ENCODE measurements at places on chromosomes 12 and 14.

DNA sequence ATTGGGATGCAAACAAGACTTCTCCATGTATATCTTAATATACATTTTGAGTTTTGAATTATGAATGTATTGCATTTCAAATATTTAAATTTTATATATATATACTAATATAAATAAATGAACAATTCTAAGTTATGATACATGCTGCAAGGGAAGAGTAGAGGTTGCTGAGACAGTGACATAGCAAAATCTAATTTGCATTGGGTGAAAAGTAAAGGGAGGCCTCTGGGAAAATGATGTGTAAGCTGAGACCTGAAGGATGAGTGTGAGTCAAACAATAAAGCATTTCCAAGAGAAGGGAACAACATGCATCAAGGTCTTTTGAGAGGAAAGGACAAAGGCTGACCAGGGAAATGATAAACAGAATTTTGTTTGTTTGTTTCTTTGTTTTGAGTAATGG is 62.9 kb upstream of the PTPRQ start:
- no peak for DNase-seq

DNA sequence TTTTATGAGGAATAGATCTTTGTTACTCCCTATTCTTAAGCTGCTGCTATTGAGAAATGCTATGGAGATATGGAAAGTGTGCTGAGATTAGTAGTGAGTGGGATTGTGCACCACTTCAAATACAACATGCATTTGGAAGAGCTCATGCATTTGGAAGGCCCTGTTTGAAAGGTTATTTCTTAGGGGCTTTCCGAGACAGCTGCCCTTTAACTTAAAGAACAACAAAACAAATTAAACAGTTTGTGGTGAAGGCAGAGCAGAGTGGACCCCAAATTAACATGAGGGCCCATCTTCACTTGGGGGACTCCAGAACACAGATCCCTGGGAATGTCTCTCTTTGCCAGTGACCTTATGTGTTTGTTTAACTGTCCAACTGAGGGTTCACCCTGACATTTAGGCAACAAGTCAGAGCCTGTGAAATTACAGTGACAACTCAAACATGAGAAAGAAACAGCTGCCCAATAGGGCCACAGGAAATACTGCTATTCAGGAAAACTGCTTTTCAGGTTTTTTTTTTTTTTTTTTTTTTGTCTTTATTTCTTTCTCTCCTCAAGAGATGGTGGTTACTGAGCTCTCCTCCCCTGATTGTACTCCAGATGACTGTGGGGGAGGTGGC is 41.4 kb upstream of the IGF1 start:
- DNase-seq, result no peak

DNA sequence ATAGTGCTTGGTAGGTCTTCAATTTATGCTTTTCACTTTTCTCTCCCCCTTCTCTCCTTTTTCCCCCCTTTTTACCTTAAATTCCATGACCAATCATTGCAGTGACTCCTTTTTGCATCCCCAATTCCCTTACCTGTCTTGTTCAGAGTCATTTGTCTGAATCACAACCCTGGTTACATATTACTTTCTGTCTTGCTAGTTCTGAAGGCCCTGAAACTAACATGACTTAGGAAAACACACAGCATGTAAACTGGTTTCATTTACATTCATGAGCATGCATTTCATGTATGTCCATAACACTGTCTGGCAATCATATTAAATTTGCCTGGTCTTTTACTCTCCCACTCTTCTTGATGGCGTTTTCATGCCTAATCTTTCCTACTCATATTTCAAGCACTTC is 20.3 kb upstream of the FOXG1 start:
- no peak for DNase-seq

- no peak for DNase-seq
These were observed 43.0 kb downstream of the RASSF8 start for GRCh38 chr12:26001530-26001929.

GRCh38 chr14:60485598-60486251 is at the start of gene C14orf39:
Gene C14orf39, minus strand, starts transcription at chr14:60486063. Its CDS starts 985 bp downstream, at chr14:60485078.
- no peak for DNase-seq
